ENCODE measurements at places on chromosomes 3 and 15. TPM values are rescaled to one million over a fixed set of nuclear protein-coding genes. Genes with fewer than 3 reads are reported as not detected.

FMN1 gene
- not detected for total RNA-seq

CYP1A2 gene
- not detected for total RNA-seq

NMNAT3 gene
- 0.55 TPM for total RNA-seq

SCAANT1 gene
- 1.3 TPM for total RNA-seq

SLC27A2 gene
- total RNA-seq, result 54.0 TPM

ERICH6 gene
- not detected for total RNA-seq

OIP5 gene
- total RNA-seq, result 21.1 TPM

GOLGA6D gene
- total RNA-seq, result not detected

GRCh38 chr3:122975163-122975923 lies 52.2 kb downstream of the SEMA5B start:
- peaks cover 30% of the 10 kb centered on the region for H3K27me3 ChIP-seq
- H3K4me1 ChIP-seq, result peaks cover 44% of the 10 kb centered on the region
- peak; percentile 77 for DNase-seq
- H3K4me3 ChIP-seq, result peak overlapping the region; percentile 64
- H3K27ac ChIP-seq, result peak overlapping the region; percentile 81
- H3K36me3 ChIP-seq, result no peaks in the 10 kb centered on the region

GRCh38 chr15:78175330-78175729 lies 26.2 kb downstream of the IDH3A start:
- peaks cover 29% of the 10 kb centered on the region for H3K4me1 ChIP-seq
- DNase-seq, result peak; percentile 21
- H3K36me3 ChIP-seq, result peaks cover 28% of the 10 kb centered on the region
- no peaks in the 10 kb centered on the region for H3K27me3 ChIP-seq
- H3K27ac ChIP-seq, result no peak overlapping the region

DNA sequence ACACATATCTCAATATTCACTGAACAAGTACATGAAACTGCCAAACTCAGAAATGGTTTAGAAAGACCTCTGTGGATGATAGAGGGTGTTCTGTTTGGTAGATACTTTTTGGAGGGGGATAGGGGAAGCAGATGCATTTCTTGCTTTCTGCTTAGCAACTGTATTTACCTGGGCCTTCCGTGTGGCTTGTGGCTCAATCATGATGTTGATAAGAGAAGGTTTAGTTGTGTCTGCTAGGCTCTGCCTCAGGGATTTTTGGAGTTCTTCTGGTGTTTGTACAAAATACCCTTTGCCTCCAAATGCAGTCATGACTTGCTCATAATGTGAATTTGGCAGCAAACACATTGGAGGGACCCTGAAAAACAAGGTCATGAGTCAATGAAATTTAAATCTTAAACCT lies 38.2 kb downstream of the HACL1 start:
- peaks cover 9% of the 10 kb centered on the region for H3K4me1 ChIP-seq
- H3K36me3 ChIP-seq, result peaks cover 39% of the 10 kb centered on the region
- H3K4me3 ChIP-seq, result no peak overlapping the region
- DNase-seq, result no peak
- H3K27ac ChIP-seq, result no peak overlapping the region

DNA sequence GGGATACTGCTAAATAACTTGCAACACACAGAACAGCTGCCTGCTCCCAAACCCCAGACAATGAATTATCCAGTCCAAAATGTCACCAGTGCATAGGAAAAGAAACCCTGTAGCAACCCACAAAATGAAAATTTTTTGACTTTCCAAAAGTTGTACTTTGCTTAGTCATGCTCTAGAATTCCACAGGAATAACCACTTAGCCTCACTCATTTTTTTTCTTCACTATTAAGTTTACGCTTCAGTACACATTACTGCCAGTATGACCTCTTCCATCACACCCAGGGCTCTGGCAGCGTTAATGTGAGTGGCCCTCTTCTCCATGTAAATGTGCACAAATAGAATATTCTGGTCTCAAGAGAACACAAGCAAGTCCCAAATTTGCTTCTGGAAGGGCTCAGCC lies 259.8 kb downstream of the MAGI1 start:
- no peaks in the 10 kb centered on the region for H3K36me3 ChIP-seq
- no peak overlapping the region for H3K27ac ChIP-seq
- H3K4me1 ChIP-seq, result no peaks in the 10 kb centered on the region
- no peaks in the 10 kb centered on the region for H3K27me3 ChIP-seq
- no peak overlapping the region for H3K4me3 ChIP-seq
- no peak for DNase-seq

DNA sequence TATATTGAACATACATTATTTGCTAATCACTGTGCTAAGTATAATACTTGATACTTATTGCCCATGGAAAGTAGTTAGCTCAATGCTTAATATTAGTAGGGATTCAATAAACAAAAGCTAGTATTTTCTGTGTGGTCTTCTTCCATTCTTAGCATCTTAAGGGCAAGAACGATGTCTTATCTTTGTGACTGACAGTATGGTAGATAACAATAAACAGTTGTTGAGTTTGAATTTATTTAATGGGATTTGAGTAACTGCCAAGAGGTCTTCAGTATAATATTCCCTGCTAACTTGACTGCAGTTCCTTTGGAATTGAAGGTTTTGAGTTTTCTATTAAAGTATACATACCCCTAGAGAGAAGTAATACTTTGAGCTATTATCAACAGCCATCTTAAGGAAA lies 70.1 kb downstream of the ZNF609 start:
- H3K4me1 ChIP-seq, result peaks cover 51% of the 10 kb centered on the region
- no peaks in the 10 kb centered on the region for H3K27me3 ChIP-seq
- no peak for DNase-seq
- no peak overlapping the region for H3K27ac ChIP-seq
- H3K4me3 ChIP-seq, result no peak overlapping the region
- peaks cover 26% of the 10 kb centered on the region for H3K36me3 ChIP-seq

- no peaks in the 10 kb centered on the region for H3K27me3 ChIP-seq
- peaks cover 5% of the 10 kb centered on the region for H3K36me3 ChIP-seq
- H3K4me3 ChIP-seq, result peak overlapping the region; percentile 87
- peak overlapping the region; percentile 89 for H3K27ac ChIP-seq
- peak; percentile 45 for DNase-seq
- peaks cover 20% of the 10 kb centered on the region for H3K4me1 ChIP-seq
Measured at GRCh38 chr3:100335434-100335833, 877 bp downstream of the NIT2 start.

- no peaks in the 10 kb centered on the region for H3K36me3 ChIP-seq
- H3K27me3 ChIP-seq, result no peaks in the 10 kb centered on the region
- no peak overlapping the region for H3K27ac ChIP-seq
- no peak overlapping the region for H3K4me3 ChIP-seq
- DNase-seq, result no peak
Measured at GRCh38 chr3:144556392-144556791, 584.8 kb downstream of the DIPK2A start.

- no peak overlapping the region for H3K4me3 ChIP-seq
- DNase-seq, result no peak
- H3K36me3 ChIP-seq, result peaks cover 4% of the 10 kb centered on the region
- H3K27me3 ChIP-seq, result no peaks in the 10 kb centered on the region
- no peak overlapping the region for H3K27ac ChIP-seq
Measured at GRCh38 chr15:38626443-38627050, 61.9 kb upstream of the RASGRP1 start.

DNA sequence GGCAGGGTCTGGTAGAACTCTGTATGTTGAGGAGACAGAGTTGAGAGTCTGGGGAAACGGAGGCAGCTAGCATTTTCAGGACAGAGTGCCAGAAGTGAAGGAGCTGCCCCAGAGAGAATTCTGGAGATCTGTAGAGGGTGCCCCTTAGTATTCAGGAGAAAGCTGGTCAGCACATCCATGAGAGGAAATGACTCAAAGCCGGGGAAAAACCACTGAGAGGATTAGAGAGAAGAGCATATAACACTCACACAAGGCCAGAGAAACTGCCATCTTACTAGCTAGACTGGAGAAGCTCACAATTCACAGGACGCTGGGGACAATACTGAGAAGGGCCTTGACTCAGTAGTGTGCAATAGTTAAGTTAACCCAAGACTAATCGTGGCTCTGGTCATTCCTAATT lies 75.7 kb upstream of the DPPA4 start:
- no peaks in the 10 kb centered on the region for H3K36me3 ChIP-seq
- no peaks in the 10 kb centered on the region for H3K27me3 ChIP-seq
- no peak overlapping the region for H3K4me3 ChIP-seq
- H3K4me1 ChIP-seq, result no peaks in the 10 kb centered on the region
- no peak for DNase-seq

DNA sequence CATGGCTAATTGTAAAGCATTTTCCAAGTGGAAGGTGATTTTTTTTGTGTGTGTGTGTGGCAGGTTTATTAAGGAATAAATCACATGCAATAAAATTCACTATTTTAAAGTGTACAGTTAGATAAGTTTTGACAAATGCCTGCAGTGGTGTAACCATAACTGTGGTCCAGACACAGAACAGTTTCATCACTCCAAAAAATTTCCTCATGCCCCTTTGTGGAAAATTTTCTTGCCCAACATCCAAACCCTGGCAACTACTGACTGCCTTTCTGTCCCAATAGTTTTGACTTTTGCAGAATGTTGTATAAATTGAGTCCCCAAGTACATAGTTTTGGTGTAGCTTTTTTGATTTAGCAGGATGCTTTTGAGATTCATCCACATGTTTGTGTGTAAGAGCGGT lies 135.1 kb upstream of the KLHL25 start:
- DNase-seq, result no peak
- H3K4me1 ChIP-seq, result peaks cover 1% of the 10 kb centered on the region
- no peaks in the 10 kb centered on the region for H3K36me3 ChIP-seq
- no peak overlapping the region for H3K27ac ChIP-seq
- no peak overlapping the region for H3K4me3 ChIP-seq

DNA sequence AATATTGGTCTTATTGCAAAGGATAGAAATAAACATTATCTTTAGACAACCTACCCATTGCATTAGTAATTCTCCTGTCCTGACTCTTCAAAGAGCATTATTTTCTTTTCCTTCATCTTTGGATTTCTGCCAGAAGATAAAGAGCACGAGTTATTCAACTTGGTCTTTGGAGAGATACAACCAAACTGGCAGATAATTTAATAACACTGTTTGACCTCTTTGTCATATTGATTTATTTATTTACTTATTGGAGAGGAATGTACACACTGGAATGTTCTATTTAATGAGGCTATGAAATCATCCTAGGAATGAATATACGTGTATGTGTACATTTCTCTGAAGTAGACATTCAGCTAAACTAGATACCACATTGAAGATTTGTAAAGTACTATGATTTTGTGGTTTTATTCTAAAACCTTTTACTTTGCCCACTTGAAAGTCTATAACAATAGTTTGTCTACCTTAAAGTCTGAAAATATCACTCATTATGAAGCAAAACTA lies 462.1 kb downstream of the C3orf38 start:
- no peaks in the 10 kb centered on the region for H3K27me3 ChIP-seq
- H3K4me3 ChIP-seq, result no peak overlapping the region
- H3K36me3 ChIP-seq, result no peaks in the 10 kb centered on the region
- no peak for DNase-seq
- H3K27ac ChIP-seq, result no peak overlapping the region

GRCh38 chr3:127065561-127066290 lies 82.8 kb downstream of the PLXNA1 start:
- no peak overlapping the region for H3K4me3 ChIP-seq
- H3K36me3 ChIP-seq, result no peaks in the 10 kb centered on the region
- H3K27ac ChIP-seq, result no peak overlapping the region
- DNase-seq, result no peak
- H3K4me1 ChIP-seq, result no peaks in the 10 kb centered on the region

- peaks cover 92% of the 10 kb centered on the region for H3K27me3 ChIP-seq
- peak within 1 kb of the TSS; percentile 33 for H3K4me3 ChIP-seq
- H3K27ac ChIP-seq, result no peak within 1 kb of the TSS
- H3K36me3 ChIP-seq, result no peaks in the 10 kb centered on the region
- peaks cover 8% of the 10 kb centered on the region for H3K4me1 ChIP-seq
Measured at GRCh38 chr15:63041974-63042876, at the start of gene TPM1. TSS of gene TPM1 (plus strand) at chr15:63042747. CDS start at chr15:63042830, 83 bp downstream.

DNA sequence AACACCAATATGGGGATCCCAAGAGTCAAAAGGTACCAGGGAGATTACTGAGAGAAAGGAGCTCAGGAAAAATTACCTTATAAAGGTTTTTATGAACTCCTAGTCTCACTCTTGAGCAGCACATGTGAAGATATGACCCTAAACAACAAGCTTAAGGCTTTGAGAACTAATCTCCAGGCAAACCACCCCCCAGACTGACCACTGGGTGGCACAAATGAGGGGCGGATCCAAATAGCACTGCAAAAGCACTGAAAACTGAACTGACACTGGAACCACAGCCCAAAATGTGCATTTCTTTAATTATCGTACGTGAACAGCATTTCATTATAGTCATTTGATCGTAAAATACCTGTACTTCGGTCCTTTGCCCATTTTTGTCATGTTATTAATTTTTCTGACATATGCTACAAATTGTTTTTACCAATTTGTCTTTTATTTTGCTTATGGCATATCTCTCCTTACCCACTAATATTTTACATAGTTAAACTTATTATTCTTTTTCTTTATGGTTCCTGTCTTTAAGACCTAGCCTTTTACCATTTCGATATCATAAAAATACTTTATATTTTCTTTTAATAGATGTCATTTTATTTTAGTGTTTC lies 31.5 kb upstream of the TFDP2 start:
- H3K27ac ChIP-seq, result no peak overlapping the region
- H3K27me3 ChIP-seq, result no peaks in the 10 kb centered on the region
- peaks cover 16% of the 10 kb centered on the region for H3K36me3 ChIP-seq
- no peaks in the 10 kb centered on the region for H3K4me1 ChIP-seq
- H3K4me3 ChIP-seq, result no peak overlapping the region

- no peak overlapping the region for H3K4me3 ChIP-seq
- no peaks in the 10 kb centered on the region for H3K36me3 ChIP-seq
- DNase-seq, result no peak
- no peaks in the 10 kb centered on the region for H3K27me3 ChIP-seq
Measured at GRCh38 chr3:116852803-116853202, 143.2 kb downstream of the TUSC7 start.

DNA sequence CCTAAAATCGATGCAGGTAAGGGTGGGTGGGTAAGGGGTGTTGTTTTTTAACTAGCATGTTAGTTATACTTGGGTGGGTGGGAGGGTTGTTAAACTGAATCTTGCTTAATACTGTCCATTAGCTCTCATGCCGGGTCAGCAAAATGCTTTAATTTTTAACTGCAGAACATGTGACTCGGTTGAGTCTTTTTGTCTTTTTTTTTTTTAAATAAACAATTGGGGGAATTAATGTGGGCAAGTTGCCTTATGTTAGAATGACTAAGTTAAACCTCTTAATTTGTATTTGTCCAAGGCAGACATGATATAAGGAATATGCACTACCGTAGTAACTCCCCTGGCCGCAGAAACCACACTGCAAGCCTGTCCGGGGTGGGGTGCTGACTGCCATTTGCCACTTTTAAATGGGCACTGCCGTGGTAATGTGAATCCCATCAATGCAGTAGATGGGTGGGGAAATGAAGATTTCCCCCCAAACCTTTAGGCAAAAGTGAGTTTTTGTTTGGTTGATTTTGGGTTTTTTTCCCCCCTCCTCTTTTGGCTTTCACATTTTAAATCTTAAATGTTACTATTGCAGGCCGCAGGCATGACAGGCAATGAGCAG lies 54.3 kb upstream of the CCR4 start:
- no peak overlapping the region for H3K27ac ChIP-seq
- no peak overlapping the region for H3K4me3 ChIP-seq
- H3K27me3 ChIP-seq, result peaks cover 81% of the 10 kb centered on the region

DNA sequence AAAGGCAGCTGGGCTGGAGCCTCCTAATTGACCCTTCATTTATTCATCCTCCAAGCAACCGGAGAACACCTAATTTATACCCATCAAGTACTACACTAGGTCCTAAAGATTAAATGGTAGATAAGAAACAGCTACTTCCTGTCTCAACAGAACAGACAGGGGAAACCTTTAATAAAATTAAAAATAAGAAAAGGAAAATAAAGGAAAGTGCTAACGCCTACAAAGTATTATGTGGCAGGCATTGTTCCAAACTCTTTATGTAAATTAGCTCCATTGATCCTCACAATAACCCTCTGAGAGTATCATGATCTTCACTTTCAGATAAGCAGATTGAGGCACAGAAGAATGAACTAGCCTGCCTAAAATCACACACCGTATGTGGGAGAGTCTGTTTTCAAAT lies 139.5 kb downstream of the CNTN6 start:
- no peaks in the 10 kb centered on the region for H3K36me3 ChIP-seq
- no peaks in the 10 kb centered on the region for H3K4me1 ChIP-seq
- H3K27ac ChIP-seq, result no peak overlapping the region
- DNase-seq, result no peak
